ENCODE measurements at places on chromosomes 6 and 20. TPM values are rescaled to one million over a fixed set of nuclear protein-coding genes. Genes with fewer than 3 reads are reported as not detected.

Gene NCOA5
- total RNA-seq: 20.4 TPM

Gene TTLL9
- total RNA-seq: not detected

Gene DEFB116
- total RNA-seq: not detected

Gene OVOL2
- total RNA-seq: 13.5 TPM

Gene ISM1
- 0.42 TPM for total RNA-seq

Gene SLC16A10
- 6.0 TPM for total RNA-seq

Gene LY6G6D
- total RNA-seq: not detected

Gene MUCL3
- 0.30 TPM for total RNA-seq

Gene PTCHD4
- total RNA-seq: not detected

Gene PMEPA1
- total RNA-seq: 26.1 TPM

Gene SERAC1
- 6.2 TPM for total RNA-seq

Gene C6orf58
- not detected for total RNA-seq

Gene WFDC12
- total RNA-seq: not detected

Gene CNR1
- 2.9 TPM for total RNA-seq

Gene R3HDML
- not detected for total RNA-seq

Gene C4B
- total RNA-seq: 19.4 TPM

Gene HNF4A
- total RNA-seq: 288 TPM

Gene HLA-DRB1
- total RNA-seq: 39.3 TPM

Gene ADGRF1
- total RNA-seq: 1.7 TPM

Gene NKAPL
- total RNA-seq: 0.25 TPM

Gene SPAG4
- 5.7 TPM for total RNA-seq

Gene ZBTB9
- total RNA-seq: 4.8 TPM

Gene EFCAB8
- total RNA-seq: 0.72 TPM

Gene CDH22
- 0.12 TPM for total RNA-seq

Gene PARD6B
- 16.6 TPM for total RNA-seq

Gene KCNK15
- total RNA-seq: 0.21 TPM

Gene CNPY3
- 31.1 TPM for total RNA-seq

Gene VPS16
- 35.7 TPM for total RNA-seq

Gene CCM2L
- total RNA-seq: 1.2 TPM

Gene DEFB127
- not detected for total RNA-seq

Gene TSPYL1
- 82.9 TPM for total RNA-seq

Gene GATA5
- total RNA-seq: not detected

Gene KCNK5
- total RNA-seq: 26.9 TPM

Gene ADIG
- not detected for total RNA-seq

Gene OR2H2
- total RNA-seq: not detected

Gene SRPK1
- 111 TPM for total RNA-seq

Gene GINS1
- total RNA-seq: 5.4 TPM

Gene CLPSL2
- total RNA-seq: not detected

Gene PAK1IP1
- 16.3 TPM for total RNA-seq

Gene NTSR1
- total RNA-seq: 2.9 TPM

Gene RFX6
- total RNA-seq: 1.6 TPM

Gene TTK
- 25.3 TPM for total RNA-seq

Gene TP53TG5
- total RNA-seq: 0.40 TPM

Gene VWA7
- total RNA-seq: 10.1 TPM

Gene HLA-DMB
- total RNA-seq: 6.7 TPM

Gene OXT
- not detected for total RNA-seq

Gene MYBL2
- total RNA-seq: 71.1 TPM

Gene CRIP3
- total RNA-seq: 1.8 TPM

Data from colonic mucosa (tissue), 4 donors.